GM12865 (cell line): ENCODE measurements at places on chromosomes 7 and 10.

DNA sequence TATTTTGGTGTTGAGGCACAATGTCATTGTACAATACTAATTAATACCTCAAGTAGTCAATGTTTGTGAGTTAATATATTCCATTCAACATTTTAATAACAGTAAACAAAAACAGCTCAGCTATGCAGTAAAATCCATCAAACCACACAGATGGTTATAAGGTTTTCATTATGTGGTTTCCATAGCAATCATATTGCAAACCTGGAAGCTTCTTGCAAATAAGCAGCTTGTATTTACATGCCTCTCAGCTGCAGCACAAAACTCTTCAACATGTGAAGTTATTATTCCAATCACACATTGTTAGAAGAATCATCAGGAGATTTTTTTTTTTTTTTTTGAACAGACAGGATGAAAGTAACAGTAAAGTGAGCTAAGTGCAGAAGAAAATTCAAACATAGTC, 170.2 kb downstream of the SKAP2 start:
- DNase-seq = no peak

- no peak for DNase-seq
Measured at GRCh38 chr10:61411706-61412105, 41.5 kb downstream of the TMEM26 start.

GRCh38 chr10:11560076-11560709, 51.3 kb downstream of the USP6NL start:
- DNase-seq = peak; percentile 63

GRCh38 chr10:97974526-97975525, 55.6 kb downstream of the CRTAC1 start:
- no peak for DNase-seq

GRCh38 chr10:125192005-125192404, 31.6 kb upstream of the CTBP2 start:
- no peak for DNase-seq

GRCh38 chr10:37236093-37236492, 110.7 kb downstream of the ANKRD30A start:
- DNase-seq = no peak

- no peak for DNase-seq
Measured at GRCh38 chr10:101157756-101158458, 26.8 kb downstream of the TLX1 start.

DNA sequence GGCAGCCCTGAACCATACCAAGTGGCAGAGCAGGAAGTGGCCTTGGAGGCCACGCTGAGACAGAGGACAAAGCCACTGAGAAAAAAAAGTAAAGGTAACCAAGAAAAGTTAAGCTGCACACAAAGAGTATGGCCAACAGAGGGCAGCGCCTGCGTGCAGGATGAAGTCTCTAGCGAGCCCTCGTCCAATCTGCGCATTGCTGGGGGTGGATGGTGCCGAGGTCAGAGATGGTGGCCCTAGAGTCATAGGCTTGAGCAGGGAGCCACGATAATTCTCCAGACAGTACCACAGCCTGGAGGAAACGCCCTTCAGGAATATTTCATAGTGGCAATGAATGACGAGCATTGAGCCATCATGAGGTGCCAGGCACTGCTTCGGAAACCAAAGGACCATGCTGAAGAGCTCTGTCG, 9.7 kb downstream of the ATP6V0E2 start:
- peak; percentile 69 for DNase-seq

DNA sequence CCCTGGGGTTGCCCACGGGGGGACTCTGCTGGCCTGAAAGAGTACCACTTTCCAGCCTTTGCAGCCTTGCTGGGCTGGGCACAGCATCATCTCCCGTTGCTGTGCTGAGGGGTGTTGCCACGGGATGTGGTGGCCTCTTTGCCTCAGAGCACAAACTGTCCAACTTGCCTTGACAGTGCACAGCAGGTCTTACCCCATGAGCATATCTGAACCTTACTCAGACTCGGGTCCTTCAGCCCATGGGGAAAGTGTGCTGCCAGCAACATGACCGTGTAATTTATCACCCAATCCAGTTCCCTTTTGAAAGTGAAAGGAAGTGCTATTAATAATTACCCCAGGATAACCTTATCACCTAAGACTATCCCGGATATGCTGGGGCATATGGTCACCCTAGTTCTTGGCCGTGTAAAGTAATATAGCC, 46.8 kb downstream of the TBXAS1 start:
- DNase-seq = peak; percentile 12

- no peak for DNase-seq
Measured at GRCh38 chr10:130045091-130045652, 65.5 kb downstream of the C10orf143 start.

- no peak for DNase-seq
Measured at GRCh38 chr7:144416341-144416740, 12.8 kb upstream of the NOBOX start.

DNA sequence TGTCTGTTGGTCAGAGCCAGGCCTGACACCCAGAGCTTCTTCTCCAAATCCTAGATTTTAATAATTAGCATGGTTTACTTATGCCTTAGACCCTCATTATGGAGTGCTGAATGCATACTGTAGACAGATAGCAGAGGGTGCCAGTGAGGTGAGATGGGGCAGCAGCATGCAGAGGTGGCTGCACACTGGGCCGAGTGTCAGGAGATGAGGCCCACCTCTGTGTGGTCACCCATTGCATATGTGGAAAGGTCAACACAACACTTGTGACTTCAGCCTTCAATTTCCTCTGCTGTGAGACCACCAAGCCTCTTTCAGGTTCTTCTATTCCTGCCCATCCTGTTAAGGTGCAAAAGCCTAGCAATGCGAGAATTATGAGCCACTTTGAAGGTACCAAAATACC, 39.7 kb upstream of the NMT2 start:
- no peak for DNase-seq

DNA sequence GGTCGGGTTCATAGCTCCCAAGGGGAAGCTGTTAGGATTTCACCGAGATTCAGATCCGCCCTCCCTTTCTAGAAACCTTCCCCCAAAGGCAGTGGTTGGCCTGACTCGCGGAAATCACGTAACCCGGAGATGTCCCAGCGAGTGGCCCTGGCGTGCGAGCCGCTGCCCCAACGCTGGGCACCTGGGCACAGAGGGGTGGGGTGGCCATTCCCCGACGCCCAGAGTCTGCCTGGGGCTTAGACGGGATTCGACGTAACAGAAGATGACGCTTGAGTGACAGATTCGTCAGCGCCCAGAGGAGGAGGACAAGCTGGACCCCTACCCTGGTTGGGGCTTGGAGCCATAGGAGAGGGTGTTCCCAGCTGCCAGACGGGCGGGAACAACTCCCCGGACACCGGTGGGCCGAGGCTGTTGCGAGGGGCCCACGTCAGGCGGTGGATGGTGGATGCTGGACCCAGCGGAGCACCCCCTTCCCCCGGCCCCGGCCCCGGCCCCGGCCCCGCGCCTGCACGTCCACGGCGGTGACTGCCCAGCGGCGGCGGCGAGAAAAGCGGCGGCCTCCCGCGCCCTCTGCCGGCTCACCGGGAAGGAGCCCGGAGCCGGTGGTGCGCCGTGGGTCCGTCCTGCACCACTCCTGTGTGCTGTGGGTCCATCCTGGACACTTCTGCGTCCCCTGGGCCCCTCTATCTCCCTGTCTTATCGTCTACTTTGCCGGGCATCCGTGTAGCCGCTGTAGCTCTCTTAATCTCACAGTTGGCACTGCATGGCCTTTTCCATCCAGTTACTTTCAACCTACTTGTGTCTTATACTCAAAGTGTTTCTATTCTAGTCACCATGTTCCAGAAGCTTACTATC, 35.4 kb upstream of the KNDC1 start:
- no peak for DNase-seq

- no peak for DNase-seq
Measured at GRCh38 chr10:45548068-45548467, 124.5 kb downstream of the ZFAND4 start.

DNA sequence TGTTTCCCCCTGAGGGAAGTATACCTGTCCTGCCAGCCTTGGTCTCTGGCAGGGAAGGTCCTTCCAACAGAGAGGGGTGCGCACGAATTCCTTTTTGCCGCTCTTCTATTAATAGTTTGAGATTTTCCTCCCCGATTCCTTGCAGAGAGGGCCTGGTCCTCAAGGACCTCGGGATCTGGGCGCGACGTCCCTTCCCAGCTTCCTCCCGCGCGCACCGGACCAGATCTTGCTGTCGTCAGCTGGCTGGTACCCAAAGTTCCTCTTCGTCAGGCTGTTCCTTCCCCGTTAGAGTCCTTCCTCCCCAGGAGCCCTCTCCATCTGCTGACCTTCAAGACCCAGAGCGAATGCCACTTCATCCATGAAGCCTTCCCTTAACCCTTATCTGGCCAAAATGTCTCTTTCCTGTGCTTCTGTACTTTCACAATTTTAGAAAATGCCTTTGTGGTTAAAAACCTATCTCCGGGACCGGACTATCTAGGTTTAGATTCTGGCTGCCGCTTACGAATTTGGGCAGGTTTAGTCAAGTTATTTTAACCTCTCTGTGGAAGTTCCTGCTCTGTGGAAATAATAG, 851 bp upstream of the GOT1 start:
- peak; percentile 48 for DNase-seq

DNA sequence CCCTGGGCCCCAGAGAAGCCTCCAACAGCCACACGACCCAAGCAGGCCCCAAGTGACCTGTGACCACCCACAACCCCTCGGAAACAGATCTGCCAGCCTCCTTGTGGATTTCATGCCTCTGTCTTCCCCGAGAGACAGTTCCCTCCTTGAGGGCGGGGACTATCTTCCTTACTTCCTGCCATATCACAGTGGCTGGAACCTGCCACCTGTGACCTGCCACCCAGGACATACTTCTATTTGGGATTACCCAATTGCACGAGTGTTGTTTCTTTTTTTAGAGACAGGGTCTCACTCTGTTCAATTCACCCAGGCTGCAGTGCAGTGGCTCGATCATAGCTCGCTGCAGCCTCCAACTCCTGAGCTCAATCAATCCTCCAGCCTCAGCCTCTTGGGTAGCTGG, 25.9 kb downstream of the TNRC18 start:
- DNase-seq = peak; percentile 45

GRCh38 chr7:42123716-42124115, 113.3 kb downstream of the GLI3 start:
- DNase-seq = no peak

GRCh38 chr10:122519144-122519543, 41.4 kb upstream of the DMBT1 start:
- DNase-seq = no peak

DNA sequence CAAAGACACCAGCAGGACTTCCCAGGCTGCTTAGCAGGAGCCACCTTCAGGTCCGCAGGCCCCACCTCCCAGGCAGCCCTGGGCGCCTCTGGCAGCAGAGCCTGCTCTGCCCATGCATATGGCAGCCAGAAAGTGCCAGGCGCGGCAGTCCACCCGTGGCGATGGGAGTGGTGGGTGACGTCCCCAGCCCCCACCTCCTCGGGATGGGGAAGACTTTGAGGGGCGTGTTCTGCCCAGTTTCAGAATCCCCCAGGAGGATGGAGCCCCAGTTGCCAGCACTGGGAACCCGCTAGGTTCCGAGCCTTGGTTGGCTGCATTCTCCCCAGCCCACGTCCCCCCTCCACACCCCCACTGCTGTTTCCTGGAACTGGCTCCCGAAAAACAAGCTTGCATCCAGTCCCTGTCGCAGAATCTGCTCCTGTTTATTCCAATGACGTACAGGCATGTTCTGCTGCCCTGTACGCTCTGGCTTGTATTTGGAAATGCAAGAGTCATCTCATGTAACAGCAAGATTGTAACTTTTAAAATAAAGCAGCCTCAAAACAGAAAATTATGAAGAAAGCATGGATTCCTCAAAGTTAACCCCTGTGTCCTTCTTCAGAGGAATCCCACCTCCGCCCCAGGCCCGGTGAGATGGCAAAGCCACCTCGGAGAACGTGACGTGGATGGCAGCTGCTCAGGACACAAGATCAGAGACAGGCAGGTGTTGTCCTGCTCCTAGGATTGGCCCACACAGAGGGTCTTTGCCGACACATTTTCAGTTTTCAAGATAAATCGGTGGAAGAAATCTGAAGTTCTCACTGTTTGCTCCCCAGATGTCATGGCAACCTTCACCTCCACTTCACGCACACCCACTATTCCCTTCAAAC, 87.8 kb upstream of the PPP2R2D start:
- no peak for DNase-seq

DNA sequence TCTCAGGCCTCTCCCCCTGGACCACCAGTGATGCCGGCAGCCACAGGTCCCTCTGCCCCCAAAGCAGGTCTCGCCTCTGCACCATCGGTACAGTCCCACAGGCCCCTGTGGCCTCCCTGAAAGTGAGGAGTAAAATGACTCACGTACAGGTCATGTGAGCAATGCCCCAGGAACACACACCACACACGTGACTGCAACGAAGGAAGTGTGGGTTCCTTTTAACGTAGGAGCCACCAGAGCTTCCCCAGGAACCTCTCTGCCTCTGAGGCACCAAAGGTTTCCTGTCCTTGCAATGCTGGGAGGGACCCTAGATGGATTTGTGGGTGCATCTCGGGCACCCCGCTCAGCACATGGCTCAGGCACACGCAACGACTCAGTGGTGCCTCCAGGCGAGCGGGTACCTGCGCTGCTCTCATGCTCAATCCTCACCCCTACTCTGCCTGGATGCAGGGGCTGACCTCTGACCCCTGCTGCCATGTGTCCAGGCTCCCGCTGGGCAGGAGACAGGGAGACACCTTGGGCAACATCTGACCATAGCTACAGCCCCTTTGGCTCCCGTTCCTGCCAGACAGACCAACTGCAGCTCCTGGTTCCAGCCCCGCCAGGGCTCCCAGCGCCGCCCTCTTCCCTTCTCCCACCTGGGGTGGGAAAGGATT, 120.7 kb downstream of the PRKAG2 start:
- DNase-seq = peak; percentile 32

DNA sequence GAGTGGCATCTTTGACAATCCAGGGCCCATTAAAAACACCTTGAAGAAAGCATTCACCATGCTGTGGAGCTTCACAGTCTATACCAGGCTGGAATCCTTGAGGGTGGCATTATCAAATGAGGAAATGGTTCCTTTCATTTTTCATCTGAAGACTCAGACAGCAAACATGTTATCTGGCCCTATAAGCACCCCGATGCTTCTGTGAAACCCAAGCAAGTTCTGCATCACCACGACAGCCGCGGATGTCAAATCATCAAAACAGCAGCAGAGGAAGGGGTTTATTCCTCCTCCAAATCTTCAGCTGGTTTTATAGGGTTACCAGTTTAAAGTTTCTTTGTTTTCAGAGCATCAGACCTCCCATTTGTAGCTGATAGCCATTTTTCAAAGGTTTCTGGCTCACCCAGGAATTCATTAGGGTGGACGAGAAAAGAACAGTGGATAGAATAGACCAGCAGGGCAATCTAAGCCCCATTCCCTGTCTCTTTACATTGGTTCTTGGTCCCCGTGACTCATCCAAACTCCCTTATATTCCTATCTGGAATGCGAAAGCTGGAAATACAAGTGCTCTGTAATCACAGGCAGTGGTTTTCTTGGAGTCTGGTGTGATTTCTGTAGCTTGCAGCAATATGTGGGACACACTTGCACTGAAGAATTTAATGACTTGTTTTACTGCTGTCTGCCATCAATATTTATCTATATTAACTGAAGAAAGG, 217.9 kb downstream of the SKAP2 start:
- DNase-seq = no peak

GRCh38 chr7:43546231-43546630, 36.7 kb upstream of the STK17A start:
- no peak for DNase-seq

DNA sequence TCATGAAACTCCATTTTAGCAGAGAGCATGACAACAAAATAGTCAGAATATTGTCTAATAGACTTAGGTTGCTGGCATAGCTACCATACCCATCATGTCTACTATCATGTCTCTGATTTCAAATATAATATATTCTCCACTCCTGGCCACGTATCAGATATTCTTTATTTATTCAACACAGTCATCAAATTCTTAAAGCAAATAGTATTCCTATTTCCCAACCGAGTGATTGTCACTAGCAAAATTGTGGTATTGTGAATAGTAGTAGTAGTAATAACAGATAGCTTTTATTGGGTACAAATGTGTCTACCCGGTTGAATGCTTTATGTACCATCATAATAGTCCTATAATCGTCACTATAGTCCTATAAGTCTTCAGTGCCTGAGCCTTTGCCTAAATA, 918.6 kb downstream of the KCNMA1 start:
- no peak for DNase-seq
